Right lung (tissue), 10 donors: ENCODE measurements at places on chromosomes 1 and 21. TPM values are rescaled to one million over a fixed set of nuclear protein-coding genes. Genes with fewer than 3 reads are reported as not detected.

Gene PTCH2
- polyA plus RNA-seq: 7.1 TPM

Gene MRAP
- polyA plus RNA-seq: not detected

Gene CHI3L2
- polyA plus RNA-seq: 0.97 TPM

Gene SPRR3
- polyA plus RNA-seq: 0.27 TPM

Gene TRIM17
- 2.7 TPM for polyA plus RNA-seq

Gene CYP2J2
- polyA plus RNA-seq: 2.5 TPM

Gene LCE1C
- not detected for polyA plus RNA-seq

Gene LDLRAD1
- polyA plus RNA-seq: 2.6 TPM

Gene RAB7B
- 3.8 TPM for polyA plus RNA-seq

Gene CD52
- 2.8 TPM for polyA plus RNA-seq

Gene LRRN2
- 2.2 TPM for polyA plus RNA-seq

Gene EVA1C
- polyA plus RNA-seq: 3.4 TPM

Gene CTH
- 8.1 TPM for polyA plus RNA-seq
